Hair follicle dermal papilla cell (primary cell): ENCODE measurements at places on chromosomes 2 and 18. TPM values are rescaled to one million over a fixed set of nuclear protein-coding genes. Genes with fewer than 3 reads are reported as not detected.

The FMNL2 gene
- 30.1 and 36.0 TPM in 2 replicates for total RNA-seq

The CCDC74A gene
- total RNA-seq: 9.9 and 12.0 TPM in 2 replicates

The CNDP1 gene
- total RNA-seq: not detected in 2 replicates

The LCT gene
- total RNA-seq: under 0.01 TPM in 1 of 2 replicates, not detected in the other

The B4GALT6 gene
- total RNA-seq: 4.9 and 8.6 TPM in 2 replicates

The SLC4A3 gene
- 5.5 and 6.0 TPM in 2 replicates for total RNA-seq

The ERMN gene
- total RNA-seq: 0.32 and 0.73 TPM in 2 replicates

The NAB1 gene
- 40.1 and 51.8 TPM in 2 replicates for total RNA-seq

The LHCGR gene
- not detected in 2 replicates for total RNA-seq

The GALNT5 gene
- 48.7 and 52.6 TPM in 2 replicates for total RNA-seq

The MYO5B gene
- total RNA-seq: under 0.01 and 0.12 TPM in 2 replicates

The TXNDC2 gene
- total RNA-seq: under 0.01 and 0.12 TPM in 2 replicates

The IL18R1 gene
- 1.3 and 5.7 TPM in 2 replicates for total RNA-seq

The FAM161A gene
- 0.61 and 1.6 TPM in 2 replicates for total RNA-seq

The CD28 gene
- not detected in 2 replicates for total RNA-seq

The ALPP gene
- not detected in 2 replicates for total RNA-seq

The KLHL41 gene
- 0.97 TPM in 2 replicates for total RNA-seq

The SOWAHC gene
- total RNA-seq: 11.8 and 16.6 TPM in 2 replicates

The DYSF gene
- total RNA-seq: 1.2 and 1.8 TPM in 2 replicates

The LRRTM4 gene
- total RNA-seq: not detected in 2 replicates
